Activated CD4-positive, alpha-beta memory T cell treated with anti-CD3 and anti-CD28 coated beads for 36 hours (primary cell): ENCODE measurements at places on chromosomes 1 and 21. TPM values are rescaled to one million over a fixed set of nuclear protein-coding genes. Genes with fewer than 3 reads are reported as not detected.

- no peak overlapping the region for H3K4me3 ChIP-seq
- no peaks in the 10 kb centered on the region for H3K27me3 ChIP-seq
- H3K36me3 ChIP-seq: no peaks in the 10 kb centered on the region
- no peaks in the 10 kb centered on the region for H3K4me1 ChIP-seq
- no peak for DNase-seq
Observed at GRCh38 chr21:39363607-39364555, 15.0 kb upstream of the HMGN1 start.

GRCh38 chr1:201747261-201747660 lies 81.7 kb upstream of the IPO9 start:
- no peaks in the 10 kb centered on the region for H3K36me3 ChIP-seq
- no peak for DNase-seq
- H3K4me3 ChIP-seq: no peak overlapping the region
- peaks cover 13% of the 10 kb centered on the region for H3K4me1 ChIP-seq
- no peaks in the 10 kb centered on the region for H3K27me3 ChIP-seq
- H3K27ac ChIP-seq: no peak overlapping the region

- H3K36me3 ChIP-seq: no peaks in the 10 kb centered on the region
- peaks cover 11% of the 10 kb centered on the region for H3K4me1 ChIP-seq
- DNase-seq: peak; percentile 20
- H3K27me3 ChIP-seq: peaks cover 7% of the 10 kb centered on the region
Observed at GRCh38 chr1:35120458-35121133, 41.4 kb downstream of the ZMYM1 start.

DNA sequence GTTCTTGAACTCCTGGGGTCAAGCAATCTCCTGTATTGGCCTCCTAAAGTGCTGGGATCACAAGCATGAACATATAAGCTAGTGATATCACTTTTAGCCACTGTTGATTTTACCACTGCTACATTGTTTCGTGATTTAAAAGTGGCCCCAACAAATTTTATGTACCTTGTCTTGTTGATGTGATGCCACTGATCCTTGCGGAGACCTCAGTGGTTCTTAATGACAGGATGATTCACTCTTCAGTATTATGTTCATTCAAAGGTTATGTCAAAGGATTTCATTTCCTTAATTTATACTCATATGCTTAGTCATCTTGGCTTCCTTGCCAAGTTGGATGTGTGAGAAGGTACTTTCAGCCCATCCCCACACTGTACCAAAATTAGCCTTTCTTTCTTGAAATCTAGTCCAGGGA lies 12.1 kb downstream of the PRKACB start:
- no peaks in the 10 kb centered on the region for H3K27me3 ChIP-seq
- H3K27ac ChIP-seq: peak overlapping the region; percentile 25
- H3K4me3 ChIP-seq: peak overlapping the region; percentile 46
- H3K36me3 ChIP-seq: peaks cover 12% of the 10 kb centered on the region
- H3K4me1 ChIP-seq: peaks cover 85% of the 10 kb centered on the region
- DNase-seq: no peak

GRCh38 chr1:225917536-225917935 lies 6.5 kb downstream of the PYCR2 start:
- DNase-seq: no peak
- no peak overlapping the region for H3K27ac ChIP-seq
- no peaks in the 10 kb centered on the region for H3K27me3 ChIP-seq
- H3K36me3 ChIP-seq: peaks cover 38% of the 10 kb centered on the region
- H3K4me1 ChIP-seq: peaks cover 27% of the 10 kb centered on the region
- no peak overlapping the region for H3K4me3 ChIP-seq

- H3K4me1 ChIP-seq: peaks cover 37% of the 10 kb centered on the region
- H3K4me3 ChIP-seq: peak overlapping the region; percentile 95
- peaks cover 44% of the 10 kb centered on the region for H3K36me3 ChIP-seq
- peak overlapping the region; percentile 97 for H3K27ac ChIP-seq
Observed at GRCh38 chr1:110672001-110672752, 2.6 kb downstream of the KCNA3 start.

DNA sequence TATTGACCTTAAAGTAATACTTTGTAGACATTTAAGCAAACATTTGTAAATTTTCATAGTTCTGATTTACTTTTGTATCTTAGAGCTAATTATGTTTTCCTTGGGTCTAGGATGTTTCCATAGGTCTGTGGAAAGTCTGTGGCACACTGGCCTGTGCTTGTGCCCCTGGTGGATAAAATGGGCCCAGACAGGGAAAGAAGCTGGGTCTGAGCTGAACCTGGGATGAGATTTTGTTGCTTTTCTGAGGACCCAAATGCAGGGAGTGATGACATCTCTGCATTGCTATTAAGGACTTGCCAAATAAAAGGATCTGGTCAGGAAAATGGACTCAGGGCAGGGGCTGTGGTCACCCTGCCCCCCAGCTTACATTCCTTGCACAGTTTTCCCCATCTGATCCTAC lies 41.8 kb downstream of the C1orf21 start:
- no peaks in the 10 kb centered on the region for H3K4me1 ChIP-seq
- DNase-seq: no peak
- H3K36me3 ChIP-seq: no peaks in the 10 kb centered on the region
- peaks cover 12% of the 10 kb centered on the region for H3K27me3 ChIP-seq
- no peak overlapping the region for H3K4me3 ChIP-seq

DNA sequence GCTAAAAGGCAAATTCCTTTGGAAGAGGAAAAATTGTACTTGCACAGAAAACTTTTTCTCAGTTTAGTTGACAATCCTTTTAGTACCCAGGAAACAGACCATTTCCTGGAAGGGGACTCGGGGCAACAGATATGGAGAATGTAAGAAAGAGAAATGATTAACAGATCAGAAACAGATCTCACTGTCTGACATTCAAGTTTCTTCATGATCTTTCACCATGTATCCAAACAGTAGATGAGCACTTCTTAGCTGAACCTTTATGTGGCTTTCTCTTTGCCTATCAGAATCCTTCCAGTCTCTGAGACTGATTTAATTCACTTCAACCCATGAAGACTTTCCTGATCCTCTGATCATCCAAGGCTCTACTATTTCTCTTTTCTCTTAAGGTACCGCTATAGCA lies 2.7 kb downstream of the TTLL7 start:
- H3K27me3 ChIP-seq: peaks cover 51% of the 10 kb centered on the region
- H3K4me1 ChIP-seq: peaks cover 9% of the 10 kb centered on the region
- no peak overlapping the region for H3K4me3 ChIP-seq

DNA sequence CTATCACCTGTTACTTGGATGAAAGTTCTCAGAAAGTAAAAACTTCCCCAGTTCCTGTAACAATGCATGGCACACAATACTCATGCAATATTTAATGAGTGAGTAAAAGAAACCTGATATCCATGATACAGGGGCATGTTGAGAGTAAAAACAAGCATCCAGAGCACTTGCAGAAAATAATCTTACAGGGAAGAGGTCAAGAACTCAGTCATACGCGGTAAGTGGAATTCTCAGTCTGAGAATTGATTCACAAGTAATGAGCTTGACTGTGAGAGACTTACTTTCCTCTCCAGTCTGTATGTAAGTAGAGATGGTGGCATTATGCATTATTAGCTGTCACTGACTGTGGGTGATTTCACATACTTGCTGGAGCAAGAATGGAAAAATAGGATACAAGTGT lies 976.9 kb downstream of the BRINP3 start:
- no peak for DNase-seq
- H3K27ac ChIP-seq: no peak overlapping the region
- no peaks in the 10 kb centered on the region for H3K4me1 ChIP-seq
- H3K36me3 ChIP-seq: no peaks in the 10 kb centered on the region

GRCh38 chr1:92544756-92545165 lies 58.0 kb upstream of the GFI1 start:
- peaks cover 61% of the 10 kb centered on the region for H3K4me1 ChIP-seq
- peak overlapping the region; percentile 53 for H3K27ac ChIP-seq
- H3K36me3 ChIP-seq: peaks cover 55% of the 10 kb centered on the region
- no peak overlapping the region for H3K4me3 ChIP-seq
- no peaks in the 10 kb centered on the region for H3K27me3 ChIP-seq

GRCh38 chr1:168443899-168444298 lies 99.9 kb downstream of the XCL2 start:
- peak; percentile 34 for DNase-seq
- H3K4me1 ChIP-seq: peaks cover 41% of the 10 kb centered on the region
- no peak overlapping the region for H3K27ac ChIP-seq
- H3K36me3 ChIP-seq: no peaks in the 10 kb centered on the region
- H3K4me3 ChIP-seq: no peak overlapping the region

GRCh38 chr1:66302815-66303214 lies 231.1 kb upstream of the SGIP1 start:
- no peaks in the 10 kb centered on the region for H3K36me3 ChIP-seq
- no peaks in the 10 kb centered on the region for H3K27me3 ChIP-seq
- no peak for DNase-seq

- no peak for DNase-seq
- H3K36me3 ChIP-seq: no peaks in the 10 kb centered on the region
- H3K27ac ChIP-seq: no peak overlapping the region
- peaks cover 11% of the 10 kb centered on the region for H3K27me3 ChIP-seq
- H3K4me3 ChIP-seq: no peak overlapping the region
Observed at GRCh38 chr1:245260110-245260882, 105.5 kb downstream of the KIF26B start.

GRCh38 chr1:3721955-3722465 lies 30.2 kb upstream of the CCDC27 start:
- H3K4me1 ChIP-seq: peaks cover 4% of the 10 kb centered on the region
- H3K4me3 ChIP-seq: no peak overlapping the region
- H3K36me3 ChIP-seq: no peaks in the 10 kb centered on the region
- H3K27ac ChIP-seq: no peak overlapping the region

DNA sequence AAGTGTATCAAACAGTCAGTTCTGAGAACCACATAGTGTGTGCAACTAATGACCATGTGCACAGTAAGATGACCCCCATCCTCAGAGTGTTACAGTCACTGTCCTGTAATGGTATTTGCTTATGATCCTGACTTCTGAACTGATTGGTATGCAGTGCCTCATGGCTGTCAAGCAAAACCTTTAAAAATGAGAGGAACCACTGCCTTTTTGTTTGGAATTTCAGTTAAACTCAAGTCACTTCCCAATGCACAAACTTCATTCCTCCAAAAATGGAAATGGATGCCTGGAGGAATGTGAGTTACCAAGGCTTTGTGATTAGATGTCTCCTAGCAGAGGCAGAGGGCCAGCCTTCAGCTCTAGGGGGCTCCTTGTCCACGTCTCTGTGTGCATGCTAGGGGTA lies 10.5 kb downstream of the C1orf198 start:
- no peak for DNase-seq
- H3K27me3 ChIP-seq: no peaks in the 10 kb centered on the region
- peaks cover 8% of the 10 kb centered on the region for H3K4me1 ChIP-seq
- no peak overlapping the region for H3K27ac ChIP-seq

- no peak overlapping the region for H3K27ac ChIP-seq
- H3K4me1 ChIP-seq: peaks cover 20% of the 10 kb centered on the region
- H3K4me3 ChIP-seq: no peak overlapping the region
- no peak for DNase-seq
- no peaks in the 10 kb centered on the region for H3K27me3 ChIP-seq
Observed at GRCh38 chr1:172909606-172910326, 141.0 kb downstream of the TNFSF18 start.

- H3K27me3 ChIP-seq: no peaks in the 10 kb centered on the region
- no peaks in the 10 kb centered on the region for H3K4me1 ChIP-seq
- no peak for DNase-seq
- H3K27ac ChIP-seq: no peak overlapping the region
- H3K36me3 ChIP-seq: no peaks in the 10 kb centered on the region
Observed at GRCh38 chr1:30665216-30666010, 58.0 kb downstream of the MATN1 start.

DNA sequence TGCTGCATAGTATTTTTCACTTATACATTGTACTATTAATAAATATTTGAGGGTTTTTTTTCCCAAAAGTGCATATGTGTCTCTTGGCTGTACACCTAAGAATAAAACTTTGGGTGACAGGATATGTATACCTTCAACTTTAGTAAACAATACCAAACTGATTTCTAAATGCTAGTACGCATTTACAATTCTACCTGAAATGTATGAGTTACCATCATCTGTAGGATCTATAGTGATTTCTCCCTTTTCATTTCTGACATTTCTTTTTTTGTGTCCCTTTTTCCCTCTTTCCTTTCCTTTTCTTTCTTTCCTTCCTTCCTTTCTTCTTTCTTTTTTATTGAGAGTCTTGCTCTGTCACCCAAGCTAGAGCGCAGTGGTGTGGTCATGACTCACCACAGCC lies 16.7 kb upstream of the BMP8B start:
- no peaks in the 10 kb centered on the region for H3K27me3 ChIP-seq
- no peak for DNase-seq
- no peak overlapping the region for H3K27ac ChIP-seq
- H3K4me1 ChIP-seq: no peaks in the 10 kb centered on the region
- H3K36me3 ChIP-seq: peaks cover 6% of the 10 kb centered on the region

GRCh38 chr1:93591676-93592550 lies 89.7 kb downstream of the BCAR3 start:
- peaks cover 8% of the 10 kb centered on the region for H3K4me1 ChIP-seq
- DNase-seq: peak; percentile 10
- H3K36me3 ChIP-seq: no peaks in the 10 kb centered on the region
- no peak overlapping the region for H3K4me3 ChIP-seq

DNA sequence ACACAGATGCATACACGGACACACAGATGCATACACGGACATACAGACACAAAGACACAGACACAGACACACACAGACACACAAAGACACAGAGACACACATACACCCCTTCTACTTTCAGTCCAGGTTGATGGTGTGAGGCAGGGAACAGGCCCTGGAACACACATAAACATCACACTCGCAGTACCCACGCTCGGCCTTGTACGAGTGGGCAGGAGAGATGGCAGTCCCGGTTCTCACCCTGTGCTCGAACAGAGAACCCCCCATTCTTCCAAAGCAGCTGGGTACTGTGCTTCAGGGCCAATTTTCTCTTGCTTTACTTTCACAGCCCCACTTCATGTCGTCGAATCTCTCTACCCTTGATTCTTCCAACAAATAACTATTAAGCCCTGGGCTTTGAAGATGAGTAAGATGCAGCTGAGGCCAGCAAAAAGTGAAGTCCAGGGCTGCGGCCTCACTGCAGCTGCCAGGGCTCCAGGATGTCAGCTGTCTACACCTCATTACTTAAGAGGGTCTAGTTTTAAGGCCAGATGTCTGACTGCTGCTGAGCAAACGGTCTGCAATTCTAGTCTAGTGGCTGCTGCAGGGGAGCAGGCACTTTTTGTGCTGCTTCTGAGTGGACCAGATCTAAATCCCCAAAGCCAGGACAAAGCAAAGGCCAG lies 90.1 kb downstream of the PGBD5 start:
- no peaks in the 10 kb centered on the region for H3K36me3 ChIP-seq
- H3K4me1 ChIP-seq: no peaks in the 10 kb centered on the region
- H3K27me3 ChIP-seq: peaks cover 10% of the 10 kb centered on the region

Gene TACSTD2
- total RNA-seq: not detected

Gene OR2L2
- total RNA-seq: 0.07 TPM

Gene TPRG1L
- total RNA-seq: 9.2 TPM

Gene NPL
- total RNA-seq: 3.8 TPM

Gene LMOD1
- not detected for total RNA-seq

Gene ADAMTS1
- total RNA-seq: not detected

Gene CACNA1E
- total RNA-seq: not detected

Gene PSMB2
- total RNA-seq: 91.5 TPM

Gene OPN3
- 9.0 TPM for total RNA-seq

Gene ZSCAN20
- 4.1 TPM for total RNA-seq

Gene NHLH1
- 0.22 TPM for total RNA-seq
